ENCODE measurements at places on chromosomes 7 and 10.
A peak's percentile ranks its signal among the peaks of the same experiment; 100 is the strongest.

DNA sequence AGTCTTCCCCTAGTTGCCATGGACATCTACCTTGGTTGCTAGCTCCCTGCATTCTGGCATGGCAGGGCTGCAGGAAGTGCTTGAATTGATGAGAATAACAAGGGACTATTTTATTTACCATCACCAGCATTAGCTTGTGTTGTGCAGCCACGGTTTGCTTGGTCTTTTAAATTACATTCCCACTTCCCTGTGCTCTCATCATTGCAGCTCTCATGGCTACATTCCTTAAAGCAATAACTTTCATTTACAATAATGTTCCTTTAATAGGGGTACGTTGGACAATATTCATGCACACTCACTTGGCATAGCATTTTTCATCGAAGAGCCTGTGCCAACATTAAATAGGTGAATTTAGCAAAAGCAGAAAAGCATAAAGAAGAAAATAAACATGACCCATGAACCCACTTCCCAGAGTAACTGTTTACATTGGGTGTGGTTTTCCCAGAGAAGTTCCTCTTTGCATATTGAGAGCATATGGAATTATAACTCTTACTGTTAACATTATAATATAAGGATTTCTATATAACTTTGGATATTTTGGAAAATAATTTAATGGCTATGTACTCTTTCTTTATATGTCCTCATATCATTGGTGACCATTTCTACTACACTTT lies 113.2 kb upstream of the VWC2 start:
- no peaks in the 10 kb centered on the region for H3K4me1 ChIP-seq
- no peaks in the 10 kb centered on the region for H3K27me3 ChIP-seq

GRCh38 chr10:51159841-51160240 lies 85.6 kb downstream of the PRKG1 start:
- H3K4me3 ChIP-seq = no peak overlapping the region
- DNase-seq = peak; percentile 36
- H3K27ac ChIP-seq = no peak overlapping the region
- H3K4me1 ChIP-seq = no peaks in the 10 kb centered on the region
- no peaks in the 10 kb centered on the region for H3K36me3 ChIP-seq

DNA sequence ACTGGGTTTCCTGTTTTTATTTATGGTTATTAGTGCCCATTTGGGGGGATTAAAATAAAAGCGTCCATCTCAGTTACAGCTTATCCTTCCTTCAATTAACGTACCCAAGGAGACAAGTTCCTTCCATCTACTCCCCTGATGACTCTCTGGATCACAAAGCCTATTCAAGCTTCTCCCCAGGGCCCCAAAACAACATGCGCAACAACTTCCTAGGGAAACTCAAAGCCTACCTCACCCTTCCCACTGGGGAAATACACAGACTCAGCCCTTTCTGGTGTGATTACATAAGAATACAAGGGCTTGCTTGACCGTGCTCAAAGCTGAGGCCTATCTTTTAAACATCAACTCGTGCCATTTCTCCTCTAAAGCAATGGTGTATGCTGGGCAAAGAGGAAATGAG lies 112.4 kb downstream of the CDK6 start:
- peaks cover 20% of the 10 kb centered on the region for H3K36me3 ChIP-seq
- H3K4me1 ChIP-seq = peaks cover 25% of the 10 kb centered on the region
- no peak for DNase-seq

DNA sequence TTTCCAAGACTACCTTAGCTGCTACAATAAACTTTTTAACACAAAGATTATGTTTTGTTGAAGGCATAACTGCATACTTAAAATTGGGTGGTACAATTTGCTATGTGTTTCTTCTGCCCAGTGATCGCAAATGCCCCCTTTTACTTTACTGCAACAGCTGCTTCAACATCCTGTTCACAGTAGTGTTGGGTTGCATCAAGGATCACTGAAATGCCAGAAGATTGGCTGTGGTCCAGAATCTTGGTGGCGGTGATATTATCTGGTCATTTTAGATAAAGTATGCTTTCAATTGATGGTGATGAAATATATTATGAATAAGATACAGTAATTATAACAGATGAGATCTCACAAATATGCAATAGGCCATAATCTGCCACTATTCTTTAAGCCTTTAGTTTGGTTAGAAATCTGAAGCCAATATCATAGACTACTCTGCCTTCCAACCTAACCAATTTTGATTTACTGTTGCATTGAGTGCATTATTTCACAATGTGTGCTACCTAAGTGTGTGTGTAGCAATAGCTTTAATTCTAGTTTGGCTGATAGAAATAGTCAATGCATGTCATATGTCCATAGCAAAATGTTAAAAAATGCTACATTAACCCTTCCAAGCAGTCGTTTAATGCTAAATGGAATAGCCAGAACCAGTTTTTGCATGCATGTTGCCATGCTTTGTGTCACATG lies 29.8 kb upstream of the ING3 start:
- no peaks in the 10 kb centered on the region for H3K4me1 ChIP-seq
- DNase-seq = no peak
- H3K36me3 ChIP-seq = no peaks in the 10 kb centered on the region
- H3K27me3 ChIP-seq = no peaks in the 10 kb centered on the region

DNA sequence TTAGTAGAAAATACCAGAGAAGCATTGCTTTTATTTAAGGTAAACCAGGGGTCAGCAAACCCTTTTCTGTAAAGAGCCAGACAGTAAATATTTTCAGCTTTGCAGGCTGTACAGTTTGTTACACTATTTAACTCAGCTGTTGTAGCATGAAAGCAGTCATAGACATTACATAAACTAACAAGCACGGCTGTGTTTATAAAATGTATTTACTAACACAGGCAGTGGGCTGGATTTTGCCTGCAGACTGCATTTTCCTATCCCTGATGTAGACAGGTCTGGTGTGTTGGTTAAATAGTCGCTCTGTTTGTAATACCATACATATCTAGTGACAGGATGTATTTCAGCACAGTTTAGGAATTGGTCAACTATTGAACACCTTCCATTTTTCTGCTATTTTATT lies 129.3 kb downstream of the ST7 start:
- no peak overlapping the region for H3K27ac ChIP-seq
- H3K36me3 ChIP-seq = no peaks in the 10 kb centered on the region
- peaks cover 2% of the 10 kb centered on the region for H3K4me1 ChIP-seq
- DNase-seq = no peak
- no peak overlapping the region for H3K4me3 ChIP-seq
- no peaks in the 10 kb centered on the region for H3K27me3 ChIP-seq

DNA sequence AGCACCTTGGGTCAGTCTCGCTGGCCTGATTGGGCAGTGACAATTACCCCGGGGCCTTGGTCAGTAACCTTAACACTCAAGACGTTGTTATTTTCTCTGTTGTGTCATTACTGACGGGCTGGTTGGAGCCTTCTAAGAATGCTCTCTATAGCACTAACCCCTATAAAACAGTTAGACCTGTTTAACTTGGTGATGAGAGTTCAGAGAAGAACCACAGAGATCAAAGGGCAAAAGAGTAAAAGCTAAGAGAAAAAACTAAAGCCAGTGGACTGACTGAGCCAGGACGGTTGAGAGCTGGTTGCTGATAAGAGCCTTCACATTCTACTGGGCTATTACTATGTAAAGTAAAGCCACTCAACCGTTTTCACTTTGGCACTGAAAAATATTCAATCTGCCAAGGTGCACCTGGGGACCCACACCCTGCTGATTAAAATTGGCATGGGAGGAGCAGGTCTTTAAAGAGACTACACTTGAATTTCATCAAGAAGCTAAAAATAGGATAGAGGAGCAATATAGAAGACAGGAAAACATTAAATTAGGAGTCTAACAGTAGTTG lies 13.6 kb upstream of the ITGB1 start:
- no peaks in the 10 kb centered on the region for H3K36me3 ChIP-seq
- no peak overlapping the region for H3K27ac ChIP-seq
- no peak for DNase-seq
- H3K4me3 ChIP-seq = no peak overlapping the region

DNA sequence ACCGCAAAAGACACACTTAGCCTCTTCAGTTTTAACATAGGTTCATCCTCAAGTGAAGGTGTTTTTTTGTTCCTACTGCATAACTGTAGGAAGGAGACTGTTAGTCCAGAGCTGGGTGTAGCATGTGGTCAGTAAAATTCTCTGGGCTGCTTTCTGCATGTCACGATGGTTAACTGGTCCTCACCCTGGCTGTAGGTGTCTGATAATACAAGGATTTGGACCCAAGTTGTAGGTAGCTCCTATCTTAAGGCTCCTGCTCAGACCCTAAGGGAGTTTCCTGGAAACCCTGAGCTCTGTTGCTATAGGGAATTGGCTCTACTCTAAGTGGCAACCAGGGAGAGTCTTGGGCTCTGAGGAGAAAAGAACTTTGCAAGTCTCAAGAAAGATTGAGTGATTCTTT lies 112.9 kb downstream of the SAMD9 start:
- no peak overlapping the region for H3K27ac ChIP-seq
- no peaks in the 10 kb centered on the region for H3K4me1 ChIP-seq
- H3K27me3 ChIP-seq = no peaks in the 10 kb centered on the region
- DNase-seq = no peak
- H3K36me3 ChIP-seq = no peaks in the 10 kb centered on the region

All from astrocyte (in vitro differentiated cells and primary cell).